ENCODE measurements at places on chromosomes 6 and 20.

- DNase-seq, result no peak
These were observed 117.6 kb upstream of the TMEM170B start for GRCh38 chr6:11419763-11420453.

- DNase-seq, result no peak
These were observed 309.8 kb upstream of the SGK1 start for GRCh38 chr6:134627707-134628106.

GRCh38 chr6:159169193-159169555 is at the start of gene FNDC1:
FNDC1 (plus strand) TSS chr6:159169400; CDS start chr6:159169597, 197 bp downstream.
- DNase-seq, result peak; percentile 82

- no peak for DNase-seq
These were observed 371.8 kb upstream of the JAG1 start for GRCh38 chr20:11045412-11046175.

DNA sequence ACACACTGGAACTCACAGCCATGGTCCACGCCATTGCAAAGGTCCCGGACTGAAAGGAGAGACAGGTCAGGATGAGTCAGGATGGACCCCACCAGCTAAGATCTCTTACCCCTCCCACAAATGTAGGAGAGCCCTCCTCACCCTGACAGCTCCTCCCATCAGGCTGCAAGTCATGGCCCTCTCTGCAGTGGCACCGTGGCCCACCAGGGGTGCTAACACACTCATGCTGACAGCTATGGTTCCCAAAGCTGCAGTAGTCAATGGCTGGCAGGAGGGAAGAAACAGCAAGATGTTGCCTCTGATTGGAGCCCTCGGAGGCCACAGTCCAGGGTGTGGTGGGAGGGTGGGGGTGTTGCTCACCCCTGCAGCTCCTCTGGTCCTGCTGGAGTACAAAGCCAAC is 5.7 kb upstream of the RBPJL start:
- DNase-seq, result peak; percentile 61

GRCh38 chr20:37651932-37652331 is 41.9 kb upstream of the CTNNBL1 start:
- peak; percentile 68 for DNase-seq

- DNase-seq, result no peak
These were observed 29.3 kb downstream of the FKBP1A start for GRCh38 chr20:1363522-1363921.

DNA sequence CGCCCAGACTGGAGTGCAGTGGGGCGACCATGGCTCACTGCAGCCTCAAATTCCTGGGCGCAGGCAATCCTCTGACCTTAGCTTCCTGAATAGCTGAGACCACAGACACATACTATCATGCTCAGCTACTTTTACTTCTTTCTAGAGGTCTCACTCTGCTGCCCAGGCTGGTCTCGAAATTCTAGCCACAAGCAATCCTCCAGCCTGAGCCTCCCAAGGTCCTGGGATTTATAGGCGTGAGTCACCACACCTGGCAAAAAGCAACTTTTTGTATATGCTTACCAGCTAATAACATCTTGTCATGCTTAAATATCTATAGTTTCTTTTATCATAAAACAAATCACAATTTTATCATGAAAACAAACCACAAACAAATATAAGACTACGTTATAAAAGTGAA is 23.0 kb downstream of the RNASET2 start:
- no peak for DNase-seq

DNA sequence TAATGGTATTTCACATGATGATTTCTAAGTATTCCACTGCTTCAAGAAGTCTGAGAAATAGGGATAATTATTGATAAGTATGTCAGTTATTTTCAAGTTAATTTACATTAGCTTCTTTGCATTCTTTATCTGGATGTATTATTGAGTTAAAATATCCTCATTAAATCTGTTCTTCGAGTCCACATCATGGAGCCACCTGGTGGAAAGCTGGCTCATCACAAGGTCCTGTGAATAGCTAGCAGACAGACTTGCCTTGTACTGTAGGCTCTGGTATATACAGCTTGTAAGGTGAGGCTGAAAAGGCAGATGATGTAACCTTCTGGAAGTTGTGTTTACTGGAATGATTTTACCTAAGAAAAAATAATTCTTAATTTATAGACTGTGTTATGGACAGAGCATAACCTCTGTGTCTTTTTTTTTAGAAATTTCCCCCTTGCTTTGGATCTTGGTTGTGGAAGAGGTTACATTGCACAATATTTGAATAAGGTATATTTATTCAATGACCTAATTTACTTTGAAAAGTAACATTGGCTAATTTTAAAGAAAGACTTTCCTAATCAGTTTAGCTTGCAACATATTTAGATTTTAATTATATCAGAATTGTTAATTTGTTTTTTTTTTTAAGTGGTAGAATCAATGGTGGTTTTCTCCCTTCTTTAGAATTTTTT is 3.5 kb downstream of the NDUFAF5 start:
- no peak for DNase-seq

DNA sequence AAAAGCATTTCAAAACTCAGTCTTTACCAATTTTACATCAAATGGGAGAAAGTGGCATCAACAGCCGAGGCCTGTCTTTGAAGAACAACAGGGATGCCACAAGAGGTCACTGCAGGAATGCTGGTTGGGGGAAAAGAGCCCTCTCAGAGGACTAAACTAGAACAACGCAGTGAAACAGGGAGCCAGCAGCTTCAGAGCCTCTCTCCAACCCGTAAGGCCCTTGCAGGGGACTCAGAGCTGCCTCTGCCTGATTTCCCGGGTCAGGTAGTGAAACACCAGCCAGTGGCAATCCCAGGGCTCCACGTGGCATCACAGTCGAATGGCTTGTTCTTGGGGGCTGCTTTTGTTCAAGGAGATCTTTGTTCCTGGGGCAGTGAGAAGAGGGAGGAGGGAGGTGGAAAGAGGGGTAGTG is 55.0 kb upstream of the KCNK16 start:
- peak; percentile 58 for DNase-seq

DNA sequence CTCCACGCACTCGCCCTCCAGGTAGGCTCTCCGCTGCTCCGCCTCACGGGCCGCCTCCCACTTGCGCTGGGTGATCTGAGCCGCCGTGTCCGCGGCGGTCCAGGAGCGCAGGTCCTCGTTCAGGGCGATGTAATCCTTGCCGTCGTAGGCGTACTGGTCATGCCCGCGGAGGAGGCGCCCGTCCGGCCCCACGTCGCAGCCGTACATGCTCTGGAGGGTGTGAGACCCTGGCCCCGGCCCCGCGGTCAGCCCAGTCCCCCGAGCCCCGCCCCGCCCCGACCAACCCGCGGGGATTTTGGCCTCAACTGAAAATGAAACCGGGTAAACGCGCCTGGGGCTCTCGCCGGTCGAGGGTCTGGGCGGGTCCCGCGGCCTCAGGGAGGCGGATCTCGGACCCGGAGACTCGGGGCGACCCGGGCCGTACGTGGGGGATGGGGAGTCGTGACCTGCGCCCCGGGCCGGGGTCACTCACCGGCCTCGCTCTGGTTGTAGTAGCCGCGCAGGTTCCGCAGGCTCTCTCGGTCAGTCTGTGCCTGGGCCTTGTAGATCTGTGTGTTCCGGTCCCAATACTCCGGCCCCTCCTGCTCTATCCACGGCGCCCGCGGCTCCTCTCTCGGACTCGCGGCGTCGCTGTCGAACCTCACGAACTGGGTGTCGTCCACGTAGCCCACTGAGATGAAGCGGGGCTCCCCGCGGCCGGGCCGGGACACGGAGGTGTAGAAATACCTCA is 598 bp downstream of the HLA-B start:
- peak; percentile 65 for DNase-seq

- DNase-seq, result no peak
These were observed 50.4 kb downstream of the MTHFD1L start for GRCh38 chr6:150915880-150916265.

DNA sequence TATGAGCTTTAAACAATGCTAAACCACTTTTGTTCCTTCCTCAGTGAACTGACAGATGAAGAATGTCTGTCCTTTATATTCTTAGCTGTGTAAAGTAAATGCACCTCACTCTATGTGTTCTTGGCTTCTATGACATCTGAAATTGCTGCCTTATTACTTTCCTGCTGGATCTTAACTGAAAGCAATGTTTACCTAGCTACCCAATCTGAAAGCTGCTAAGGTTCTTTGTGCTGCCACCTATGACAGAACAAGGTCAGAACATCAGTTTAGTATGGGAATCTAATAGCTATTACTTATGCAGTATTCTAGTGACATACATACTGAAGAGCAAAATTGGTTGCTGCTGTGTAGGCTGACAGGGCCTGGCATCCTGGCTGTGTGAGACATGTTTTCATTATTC is 444.1 kb downstream of the KHDRBS2 start:
- DNase-seq, result no peak

DNA sequence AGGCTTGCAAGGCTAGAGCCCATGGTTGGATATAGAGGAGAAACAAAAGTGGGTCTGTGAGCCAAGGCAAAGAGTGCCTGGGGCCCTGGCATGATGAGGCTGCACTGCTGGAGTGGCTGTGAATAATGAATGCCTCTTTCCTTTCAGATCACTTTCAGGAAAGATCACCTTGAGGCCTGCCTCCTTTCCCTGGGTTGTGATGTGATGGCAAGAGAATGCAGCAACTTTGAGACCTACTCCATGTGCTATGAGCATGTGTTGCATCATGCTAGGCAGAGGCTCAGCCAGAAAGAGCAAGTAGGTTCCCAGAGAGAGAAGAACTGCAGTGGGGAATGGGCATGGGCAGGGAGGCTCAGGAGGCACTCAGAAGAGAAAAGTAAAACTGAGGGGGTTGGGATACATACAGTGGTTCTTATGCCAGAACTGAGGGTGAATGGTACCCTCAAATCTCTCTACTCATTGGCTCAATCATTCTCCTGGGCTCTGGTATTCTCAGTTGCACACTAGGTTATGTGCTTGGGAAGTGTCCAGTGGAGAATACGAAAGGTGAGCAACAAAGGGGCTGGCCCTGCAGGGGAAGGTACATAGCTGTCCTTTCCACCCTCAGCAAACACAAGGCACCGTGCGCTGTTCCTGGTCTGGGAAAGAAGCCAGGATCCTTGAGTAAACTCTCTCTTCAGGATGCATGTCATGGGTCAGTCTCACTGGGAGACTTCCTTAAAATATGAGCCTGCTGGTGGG is 45.9 kb downstream of the CD164 start:
- DNase-seq, result no peak

DNA sequence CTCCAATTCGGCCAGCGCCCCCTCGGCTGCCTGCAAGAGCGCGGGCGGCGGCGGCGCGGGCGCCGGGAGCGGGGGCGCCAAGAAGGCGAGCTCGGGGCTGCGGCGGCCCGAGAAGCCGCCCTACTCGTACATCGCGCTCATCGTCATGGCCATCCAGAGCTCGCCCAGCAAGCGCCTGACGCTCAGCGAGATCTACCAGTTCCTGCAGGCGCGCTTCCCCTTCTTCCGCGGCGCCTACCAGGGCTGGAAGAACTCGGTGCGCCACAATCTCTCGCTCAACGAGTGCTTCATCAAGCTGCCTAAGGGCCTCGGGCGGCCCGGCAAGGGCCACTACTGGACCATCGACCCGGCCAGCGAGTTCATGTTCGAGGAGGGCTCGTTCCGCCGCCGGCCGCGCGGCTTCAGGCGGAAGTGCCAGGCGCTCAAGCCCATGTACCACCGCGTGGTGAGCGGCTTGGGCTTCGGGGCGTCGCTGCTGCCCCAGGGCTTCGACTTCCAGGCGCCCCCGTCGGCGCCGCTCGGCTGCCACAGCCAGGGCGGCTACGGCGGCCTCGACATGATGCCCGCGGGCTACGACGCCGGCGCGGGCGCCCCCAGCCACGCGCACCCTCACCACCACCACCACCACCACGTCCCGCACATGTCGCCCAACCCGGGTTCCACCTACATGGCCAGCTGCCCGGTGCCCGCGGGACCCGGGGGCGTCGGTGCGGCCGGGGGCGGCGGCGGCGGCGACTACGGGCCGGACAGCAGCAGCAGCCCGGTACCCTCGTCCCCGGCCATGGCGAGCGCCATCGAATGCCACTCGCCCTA is 963 bp downstream of the FOXF2 start:
- no peak for DNase-seq

- no peak for DNase-seq
These were observed 15.7 kb upstream of the NHSL1 start for GRCh38 chr6:138514860-138515540.

DNA sequence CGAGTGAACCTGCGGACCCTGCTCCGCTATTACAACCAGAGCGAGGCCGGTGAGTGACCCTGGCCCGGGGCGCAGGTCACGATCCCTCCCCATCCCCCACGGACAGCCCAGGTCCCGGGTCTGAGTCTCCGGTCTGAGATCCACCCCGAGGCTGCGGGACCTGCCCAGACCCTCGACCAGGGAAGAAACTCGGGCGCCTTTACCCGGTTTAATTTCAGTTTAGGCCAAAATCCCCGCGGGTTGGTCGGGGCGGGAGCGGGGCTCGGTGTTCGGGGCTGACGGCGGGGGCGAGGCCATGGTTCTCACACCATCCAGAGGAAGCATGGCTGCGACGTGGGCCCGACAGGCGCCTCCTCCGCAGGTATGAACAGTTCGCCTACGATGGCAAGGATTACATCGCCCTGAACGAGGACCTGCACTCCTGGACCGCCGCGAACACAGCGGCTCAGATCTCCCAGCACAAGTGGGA is 46.9 kb upstream of the TRIM26 start:
- peak; percentile 56 for DNase-seq

GRCh38 chr6:127997496-127998164 is 96.8 kb upstream of the THEMIS start:
- DNase-seq, result no peak

- DNase-seq, result no peak
These were observed 593.7 kb upstream of the MMS22L start for GRCh38 chr6:97876711-97877110.

DNA sequence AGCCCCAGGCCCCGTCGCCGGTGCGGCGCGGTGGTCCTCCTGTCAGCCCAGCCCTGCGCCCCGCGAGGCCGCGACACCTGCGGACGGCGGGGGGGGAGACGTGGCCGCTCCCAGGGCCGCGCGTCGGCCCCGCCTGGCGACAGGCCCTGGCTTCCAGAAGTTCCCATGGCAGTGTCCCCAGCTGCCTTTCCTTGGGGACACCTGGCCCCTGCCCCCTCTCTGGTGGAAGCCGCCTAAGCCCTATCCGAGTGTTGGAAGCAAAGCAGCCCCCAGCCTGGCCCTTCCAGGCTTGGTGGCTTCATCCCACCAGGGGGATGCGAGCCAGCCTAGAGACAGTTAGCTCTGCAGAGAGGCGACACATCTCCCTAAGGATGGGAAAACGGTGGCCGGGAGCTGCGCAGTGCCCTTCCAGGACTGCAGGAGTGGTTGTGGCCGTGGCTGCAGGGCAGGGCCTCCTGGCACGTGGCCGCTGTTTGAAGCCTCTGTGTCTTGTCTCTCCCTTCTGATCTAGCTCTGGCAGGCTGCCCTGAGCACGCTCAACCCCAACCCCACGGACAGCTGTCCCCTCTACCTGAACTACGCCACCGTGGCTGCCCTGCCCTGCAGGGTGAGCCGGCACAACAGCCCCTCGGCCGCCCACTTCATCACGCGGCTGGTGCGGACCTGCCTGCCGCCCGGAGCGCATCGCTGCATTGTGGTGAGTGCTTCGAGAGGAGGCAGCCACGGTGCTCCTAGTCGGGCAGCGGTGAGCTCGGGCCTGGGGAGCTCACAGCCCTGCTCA is 816 bp downstream of the NPEPL1 start:
- DNase-seq, result peak; percentile 76

GRCh38 chr6:30530014-30530413 is 26.3 kb downstream of the GNL1 start:
- DNase-seq, result no peak
